ENCODE measurements at places on chromosomes 2 and 18.

- no peak for DNase-seq
Observed at GRCh38 chr2:191922736-191923651, 76.1 kb upstream of the CAVIN2 start.

DNA sequence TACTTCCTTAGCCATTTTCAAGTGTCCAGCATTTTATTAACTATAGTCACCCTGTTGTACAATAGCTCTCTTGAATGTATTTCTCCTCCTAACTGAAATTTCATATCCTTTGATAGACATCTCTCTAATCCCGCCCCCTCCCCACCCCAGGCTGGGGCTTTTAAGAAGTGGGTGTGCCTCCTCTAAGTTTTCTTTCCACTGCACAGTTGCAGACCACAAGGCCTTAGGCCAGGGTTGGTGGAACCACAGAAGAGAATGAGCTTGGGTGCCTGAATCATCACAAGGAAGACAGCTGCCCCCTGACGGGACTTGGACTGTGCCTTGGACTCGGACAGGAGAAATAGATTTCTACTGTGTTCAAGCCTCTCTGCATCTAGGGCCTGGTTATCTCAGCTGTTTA is 193.4 kb downstream of the HAUS1 start:
- DNase-seq, result no peak

DNA sequence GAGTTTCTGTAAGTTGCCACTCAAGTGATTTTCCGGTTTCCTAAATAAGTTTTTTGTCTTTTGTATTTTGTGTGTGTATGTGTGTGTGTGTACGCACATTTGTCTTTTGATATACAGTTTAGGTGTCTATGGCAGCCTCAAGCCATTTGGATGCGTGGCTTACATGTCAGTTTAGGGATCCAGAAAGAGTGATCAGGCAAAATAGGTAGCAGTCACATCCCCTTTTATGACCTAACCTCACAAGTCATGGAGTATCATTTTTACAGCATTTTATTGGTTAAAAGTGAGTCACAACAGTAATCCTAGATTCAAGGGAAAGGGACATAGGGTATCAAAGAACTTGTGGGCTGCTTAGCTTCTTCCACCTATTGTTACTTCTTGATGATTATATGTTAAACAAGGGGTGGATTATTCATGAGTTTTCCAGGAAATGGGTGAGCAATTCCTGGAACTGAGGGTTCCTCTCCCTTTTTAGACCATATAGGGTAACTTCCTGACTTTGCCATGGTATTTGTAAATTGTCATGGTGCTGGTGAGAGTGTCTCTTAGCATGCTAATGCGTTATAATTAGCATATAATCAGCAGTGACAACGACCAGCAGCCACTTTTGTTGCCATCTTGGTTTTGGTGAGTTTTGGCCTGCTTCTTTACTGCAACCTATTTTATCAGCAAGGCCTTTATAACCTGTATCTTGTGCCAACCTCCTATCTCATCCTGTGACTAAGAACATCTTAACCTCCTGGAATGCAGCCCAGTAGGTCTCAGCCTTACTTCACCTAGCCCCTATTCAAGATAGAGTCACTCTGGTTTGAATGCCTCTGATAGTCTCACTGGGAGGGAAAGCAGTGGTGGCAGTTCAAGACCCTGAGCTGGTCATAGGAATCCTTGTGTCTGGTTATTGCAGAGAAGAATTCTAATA is 8.6 kb upstream of the SOCS6 start:
- DNase-seq, result no peak

DNA sequence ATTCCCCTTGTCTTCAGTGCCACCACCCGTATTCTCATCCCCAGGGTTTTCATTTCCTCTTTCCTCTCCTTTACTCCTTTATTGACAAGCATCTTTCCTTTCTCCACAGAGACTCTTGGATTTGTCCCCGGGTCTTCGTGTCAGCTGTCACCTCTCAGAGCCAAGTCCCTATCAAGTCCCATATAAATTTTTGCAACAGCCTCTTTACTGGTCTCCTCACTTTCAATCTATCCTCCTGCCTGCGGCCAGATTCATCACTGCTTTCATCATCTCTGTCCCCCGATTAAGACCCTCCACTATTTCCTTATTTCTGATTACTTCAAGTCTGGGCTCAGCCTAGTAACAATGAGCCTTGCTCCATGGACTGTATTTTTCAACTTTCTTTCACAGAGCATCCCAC is 113.8 kb downstream of the CTAGE1 start:
- no peak for DNase-seq

- DNase-seq, result no peak
Observed at GRCh38 chr2:44104855-44105271, 63.8 kb upstream of the PPM1B start.

GRCh38 chr2:151315381-151315903 is 26.0 kb upstream of the NMI start:
- no peak for DNase-seq

GRCh38 chr18:52341608-52342381 is 1.8 kb downstream of the DCC start:
- DNase-seq, result no peak

- DNase-seq, result no peak
Observed at GRCh38 chr18:1618364-1618763, 713.7 kb downstream of the ADCYAP1 start.

DNA sequence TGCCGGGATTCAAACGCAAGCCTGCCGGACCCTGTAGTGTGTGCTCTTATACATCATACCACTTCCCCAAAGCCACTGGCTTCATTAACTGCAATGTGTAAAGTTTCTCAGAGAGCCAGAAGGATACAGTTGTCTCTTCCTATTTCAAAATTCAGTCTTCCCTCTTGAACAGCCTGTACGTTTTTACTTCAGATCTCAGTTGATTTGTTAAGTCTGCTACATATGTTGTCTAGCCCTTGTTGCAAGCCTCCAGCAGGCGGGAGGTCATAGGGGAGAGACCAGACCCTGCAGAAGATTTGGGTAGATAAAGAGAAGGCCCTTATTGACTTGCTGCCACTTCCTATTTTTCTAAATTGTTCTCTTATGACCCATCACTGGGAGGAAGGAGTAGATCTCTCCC is 56.2 kb downstream of the ARHGEF33 start:
- DNase-seq, result peak; percentile 84

DNA sequence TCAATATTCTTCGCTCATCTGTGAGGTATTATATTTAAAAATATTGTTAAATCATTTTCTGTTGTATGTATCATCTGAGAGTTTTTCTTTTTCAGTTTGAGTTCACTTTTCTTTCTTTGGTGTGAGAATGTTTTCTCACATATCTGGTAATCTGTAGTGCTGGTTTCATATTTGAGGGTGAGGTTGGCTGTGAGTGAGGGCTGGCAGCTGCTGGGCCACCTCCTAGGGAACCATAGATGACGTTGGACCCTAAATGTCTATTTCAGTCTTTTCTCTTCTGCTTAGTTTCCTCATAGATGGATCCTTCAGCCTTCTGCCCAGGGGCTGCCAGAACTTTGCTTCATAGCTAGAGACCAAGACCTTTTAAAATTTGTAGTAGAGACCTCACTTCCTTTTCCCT is 33.5 kb downstream of the MGAT5 start:
- DNase-seq, result no peak

DNA sequence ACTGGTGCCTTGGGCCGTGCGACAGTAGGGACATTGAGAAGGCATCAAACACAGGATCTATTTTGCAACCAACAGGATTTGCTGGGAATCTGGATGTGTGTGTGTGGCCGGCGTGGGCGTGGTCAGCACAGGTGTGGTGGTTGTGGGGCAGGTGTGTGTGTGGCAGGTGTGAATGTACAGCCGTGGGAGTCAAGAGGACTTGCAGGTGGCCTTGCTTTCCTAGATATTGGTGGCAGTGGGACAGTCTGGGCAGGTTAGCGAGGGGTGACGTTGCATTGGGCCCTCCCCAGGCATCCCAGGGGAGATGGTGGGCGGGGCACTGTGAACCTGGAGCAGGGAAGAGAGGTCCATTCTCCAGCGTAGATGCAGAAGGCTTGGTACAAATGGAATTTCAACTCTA is 3.2 kb upstream of the LIMS2 start:
- DNase-seq, result no peak

DNA sequence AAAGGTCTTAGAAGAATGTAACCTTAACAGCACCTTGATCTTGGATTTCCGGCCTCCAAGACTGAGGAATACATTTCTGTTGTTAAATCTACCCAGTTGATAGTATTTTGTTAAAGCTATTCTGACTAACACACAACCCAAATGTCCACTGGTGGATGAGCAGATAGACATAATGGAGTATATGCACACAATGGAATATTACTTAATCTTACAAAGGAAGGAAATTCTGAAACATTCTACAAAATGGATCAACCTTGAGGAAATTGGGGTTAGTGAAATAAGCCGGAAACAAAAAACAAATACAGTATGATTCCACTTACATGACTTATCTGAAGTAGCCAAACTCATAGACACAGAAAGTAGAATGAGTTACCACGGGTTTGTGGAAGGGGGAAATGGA is 168.7 kb downstream of the ZNF804A start:
- DNase-seq, result no peak

GRCh38 chr2:239168575-239168974 is 232.2 kb downstream of the HDAC4 start:
- DNase-seq, result no peak

- DNase-seq, result no peak
Observed at GRCh38 chr18:38884050-38884449, 1318.5 kb upstream of the CELF4 start.

DNA sequence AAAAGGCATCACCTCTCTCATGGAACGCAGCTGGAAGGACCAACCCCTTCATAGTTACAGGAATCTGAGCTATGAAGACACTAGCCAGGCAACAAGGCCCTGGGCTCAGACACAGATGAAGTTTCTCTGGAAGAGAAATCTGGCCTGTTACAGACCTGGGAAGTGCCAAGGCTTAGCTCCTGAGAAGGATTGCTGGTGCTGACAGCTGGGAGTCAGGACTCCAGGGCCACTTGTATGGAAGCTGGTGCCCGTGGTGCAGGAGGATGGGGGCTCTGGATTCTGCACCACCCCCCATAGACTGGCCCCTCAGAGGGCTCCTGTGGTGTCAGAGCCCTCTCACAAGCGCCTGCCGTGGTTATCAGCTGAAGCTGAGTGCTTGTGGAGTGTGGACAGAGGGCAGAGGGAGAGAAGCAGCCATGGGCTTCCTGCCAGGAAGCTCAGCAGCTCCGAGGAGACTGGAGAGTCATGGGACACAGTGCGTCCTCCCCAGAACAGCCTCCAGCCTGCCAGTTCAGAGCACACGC is 87.3 kb upstream of the LCLAT1 start:
- DNase-seq, result no peak

- no peak for DNase-seq
Observed at GRCh38 chr2:230106771-230107170, 38.0 kb upstream of the SLC16A14 start.

GRCh38 chr18:23963443-23964165 is 51.0 kb upstream of the TTC39C start:
- no peak for DNase-seq

DNA sequence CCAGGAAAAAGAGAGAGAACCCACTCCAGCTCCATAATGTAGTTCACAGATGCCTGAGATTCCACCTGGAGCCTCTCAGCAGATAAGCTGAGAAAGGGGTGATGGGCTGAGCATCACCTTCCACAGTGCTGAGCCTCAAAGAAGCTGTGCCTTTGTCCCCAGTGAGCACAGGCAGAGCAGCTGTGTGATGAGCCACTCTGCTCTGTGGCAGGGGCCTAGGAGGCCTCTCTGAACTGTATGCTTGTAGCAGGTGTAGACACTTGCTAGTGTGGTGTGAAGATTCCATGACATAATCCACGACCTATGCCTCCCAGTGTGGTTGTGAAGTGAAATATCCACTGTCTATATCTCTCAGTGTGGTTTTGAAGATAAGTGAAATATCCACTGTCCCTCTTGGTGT is 70.4 kb upstream of the MGAT4A start:
- no peak for DNase-seq

DNA sequence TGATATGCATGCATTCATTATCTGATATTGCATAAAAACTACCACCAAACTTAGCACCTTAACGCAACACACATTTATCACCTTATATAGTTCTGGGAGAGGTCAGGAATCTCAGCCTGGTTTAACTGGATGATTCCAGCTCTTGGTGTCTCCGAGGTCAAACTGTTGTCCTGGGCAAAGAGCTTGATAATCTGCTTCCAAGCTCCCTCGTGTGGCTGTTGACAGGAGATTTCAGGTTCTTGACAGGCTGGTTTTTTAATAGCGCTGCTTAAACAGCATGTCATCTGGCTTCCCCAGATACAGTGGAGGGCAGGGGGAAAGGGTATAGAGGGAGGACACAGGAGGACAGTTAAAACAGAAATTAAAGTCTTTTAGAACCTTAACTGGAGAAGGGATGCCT is 785.0 kb downstream of the CNTNAP5 start:
- DNase-seq, result no peak

GRCh38 chr2:150045601-150046000 is 441.9 kb downstream of the RND3 start:
- DNase-seq, result no peak

- DNase-seq, result no peak
Observed at GRCh38 chr2:73402386-73403103, 16.9 kb downstream of the ALMS1 start.

DNA sequence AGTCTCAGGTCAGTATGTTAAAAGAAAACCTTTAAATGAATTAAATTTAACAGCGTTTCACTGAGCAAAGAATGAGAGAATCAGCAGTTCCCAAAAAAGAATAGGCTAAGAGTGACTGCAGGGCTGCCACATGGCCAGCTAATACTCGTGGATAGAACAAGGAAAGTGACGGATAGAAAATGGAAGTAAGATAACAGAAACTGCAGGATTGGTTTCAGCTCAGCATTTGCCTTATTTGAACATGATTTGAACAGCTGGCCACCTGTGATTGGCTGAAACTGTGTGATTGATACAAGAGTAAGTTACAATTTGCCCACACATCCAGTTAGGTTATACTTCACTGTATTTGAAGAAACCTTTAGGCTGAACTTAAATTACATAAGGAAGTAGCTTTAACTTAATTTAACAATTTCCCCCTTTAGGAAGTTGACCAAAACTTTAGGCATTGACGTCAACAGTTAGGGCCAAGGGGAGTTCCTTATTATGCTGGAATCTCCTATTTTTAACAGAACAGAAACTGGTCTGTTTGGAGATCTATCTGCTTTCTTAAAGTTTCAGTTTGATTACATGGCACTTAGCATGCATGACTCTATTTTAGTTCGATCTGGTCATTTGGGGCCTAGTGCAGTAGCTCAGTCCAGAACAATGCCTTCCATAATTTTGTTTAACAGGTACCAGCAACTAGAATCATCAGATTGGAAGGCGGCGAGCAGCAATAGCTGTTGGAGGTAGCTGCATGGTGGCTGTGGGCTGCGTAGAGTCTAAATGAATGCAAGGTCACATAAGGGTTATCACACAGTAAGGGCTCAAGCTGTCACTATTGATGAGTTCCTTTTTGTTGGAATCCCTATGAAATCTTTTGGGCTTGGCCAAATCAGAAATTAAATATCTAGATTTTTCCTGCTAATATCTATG is 143.4 kb downstream of the TRIM43 start:
- DNase-seq, result no peak
